ENCODE measurements at places on chromosomes 3 and 15.

- no peak for DNase-seq
Measured at GRCh38 chr3:70078778-70079177, 79.2 kb downstream of the SAMMSON start.

GRCh38 chr3:114308830-114309229 is 15.0 kb downstream of the TIGIT start:
- DNase-seq: no peak

DNA sequence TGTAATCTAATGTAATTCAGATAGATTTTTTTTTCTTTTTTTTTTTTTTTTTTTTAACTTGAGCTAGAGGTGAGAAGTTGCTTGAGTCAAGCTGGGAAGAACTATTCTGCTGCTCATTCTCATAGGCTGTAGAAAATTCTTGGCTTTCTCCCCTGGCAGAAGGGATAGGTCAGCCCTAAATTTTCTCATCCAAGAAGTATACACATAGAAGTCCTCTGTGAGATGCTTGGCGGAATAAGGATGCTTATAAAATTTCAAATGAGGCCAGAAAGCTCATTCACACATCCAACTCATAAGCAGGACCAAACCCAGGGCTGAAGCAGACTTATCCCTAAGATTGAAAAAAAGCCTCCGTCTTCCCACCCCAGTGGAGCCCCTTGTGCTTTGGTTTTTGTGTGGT is 572.5 kb downstream of the SQOR start:
- DNase-seq: no peak

DNA sequence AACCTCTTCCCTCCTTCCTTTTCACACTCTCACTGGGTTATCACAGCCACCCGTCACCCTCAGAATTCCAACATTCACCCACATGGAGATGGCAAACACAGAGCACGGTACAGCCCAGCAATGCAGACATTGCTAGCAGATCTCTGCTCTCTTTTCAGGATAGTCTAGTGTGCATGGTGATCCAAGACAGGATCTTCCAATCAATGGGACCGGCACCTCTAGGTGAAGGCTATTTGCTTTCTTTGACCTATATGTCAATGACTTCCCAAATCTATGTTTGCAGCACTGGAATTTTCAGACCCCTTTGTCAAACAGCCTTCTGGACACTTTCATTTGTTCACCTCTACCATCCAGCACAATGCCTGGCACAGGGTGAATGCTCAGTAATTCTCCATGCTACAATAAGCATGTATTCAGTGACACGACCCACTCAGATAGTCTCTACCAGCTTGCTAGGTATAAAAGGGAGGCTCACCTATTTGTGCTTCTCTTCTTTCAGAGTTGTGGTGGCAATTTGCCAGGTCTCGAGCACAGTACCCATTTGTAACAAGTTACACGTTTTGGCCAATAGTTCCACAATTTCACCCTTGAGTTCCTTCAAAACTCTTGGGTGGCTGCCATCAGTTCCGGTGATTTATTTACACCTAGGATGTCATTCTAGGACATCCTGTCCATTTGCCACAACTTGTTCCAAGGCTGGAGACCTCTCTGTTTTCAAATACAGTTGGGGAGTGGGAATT is 279.1 kb upstream of the ICE2 start:
- no peak for DNase-seq

- DNase-seq: no peak
Measured at GRCh38 chr3:159781867-159782266, 206.8 kb upstream of the IL12A start.

DNA sequence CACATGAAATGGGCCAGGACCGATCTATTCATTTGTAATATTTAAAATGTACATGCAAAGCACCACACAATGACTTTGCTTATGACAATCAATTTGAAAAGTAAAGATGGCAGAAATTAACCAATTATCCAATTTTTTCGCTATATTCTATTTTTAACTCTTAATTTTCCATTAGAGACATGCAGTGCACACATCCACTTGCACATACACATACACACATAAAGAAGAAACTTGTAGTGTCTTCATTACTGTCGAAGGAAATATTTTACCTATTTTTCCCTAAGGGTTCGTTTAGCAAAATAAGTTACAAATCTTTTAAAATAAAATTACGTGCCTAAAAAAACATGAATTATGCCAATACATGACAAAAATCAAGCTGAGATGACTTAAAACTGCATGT is 194.3 kb upstream of the MDFIC2 start:
- no peak for DNase-seq

DNA sequence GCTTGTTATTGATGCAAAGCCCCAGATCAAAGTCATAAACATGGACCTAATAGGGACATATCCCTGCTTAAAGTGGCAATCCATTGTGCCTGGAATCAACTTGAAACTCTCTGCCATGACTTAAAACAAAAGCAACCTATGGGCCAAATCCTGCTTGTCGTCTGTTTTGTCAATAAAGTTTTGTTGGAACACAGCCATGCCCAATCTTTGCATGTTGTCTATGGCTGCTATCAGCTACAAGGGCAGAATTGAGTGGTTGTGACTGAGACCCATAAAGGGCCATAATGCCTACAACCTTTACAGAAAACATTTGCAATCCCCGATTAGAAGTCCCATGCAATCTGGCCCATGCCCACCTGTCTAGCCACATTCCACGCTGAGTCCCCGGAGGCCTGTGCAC is 235.4 kb downstream of the PLCL2 start:
- DNase-seq: no peak

DNA sequence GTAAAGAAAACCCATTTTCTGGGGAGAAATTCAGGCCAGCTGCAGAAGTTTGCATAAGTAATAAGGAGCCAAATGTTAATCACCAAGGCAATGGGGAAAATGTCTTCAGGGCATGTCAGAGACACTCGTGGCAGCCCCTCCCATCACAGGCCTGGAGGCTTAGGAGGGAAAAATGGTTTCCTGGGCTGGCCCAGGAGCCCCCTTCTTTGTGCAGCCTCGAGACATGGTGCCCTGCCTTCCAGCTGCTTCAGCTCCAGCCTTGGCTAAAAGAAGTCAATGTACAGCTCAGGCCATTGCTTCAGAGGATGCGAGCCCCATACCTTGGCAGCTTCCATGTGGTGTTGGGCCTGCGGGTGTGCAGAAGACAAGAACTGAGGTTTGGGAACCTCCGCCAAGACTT is 20.6 kb upstream of the TRIM59 start:
- no peak for DNase-seq

- no peak for DNase-seq
Measured at GRCh38 chr3:100891033-100891432, 102.2 kb downstream of the ABI3BP start.

DNA sequence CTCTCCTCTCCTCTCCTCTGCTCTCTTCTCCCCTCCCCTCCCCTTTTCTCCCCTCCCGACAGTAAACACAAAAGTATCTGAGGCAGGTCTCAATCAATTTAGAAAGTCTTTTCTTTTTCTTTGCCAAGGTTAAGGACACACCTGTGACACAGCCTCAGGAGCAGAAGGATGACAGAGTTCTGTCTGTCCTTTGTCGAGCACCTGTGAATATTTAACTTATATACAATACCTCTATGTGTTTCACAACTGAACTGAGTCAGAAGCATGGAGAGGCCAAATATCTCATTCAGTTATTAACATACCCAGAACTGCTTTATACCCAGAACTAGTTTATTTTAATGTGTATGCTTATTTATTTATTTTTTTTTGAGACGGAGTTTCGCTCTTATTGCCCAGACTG is 81.1 kb upstream of the ROBO1 start:
- DNase-seq: no peak

GRCh38 chr3:120393761-120394160 is 44.6 kb upstream of the LRRC58 start:
- DNase-seq: no peak

- DNase-seq: no peak
Measured at GRCh38 chr3:32842531-32842931, 24.7 kb downstream of the TRIM71 start.

GRCh38 chr3:12027184-12027846 is 23.1 kb downstream of the SYN2 start:
- no peak for DNase-seq

- no peak for DNase-seq
Measured at GRCh38 chr3:158777161-158777873, 24.5 kb upstream of the MFSD1 start.

- DNase-seq: no peak
Measured at GRCh38 chr15:63970621-63971426, 75.5 kb downstream of the DAPK2 start.

- no peak for DNase-seq
Measured at GRCh38 chr15:40695469-40695890, 506 bp downstream of the RAD51 start.

- no peak for DNase-seq
Measured at GRCh38 chr3:153396581-153396980, 234.6 kb downstream of the RAP2B start.

DNA sequence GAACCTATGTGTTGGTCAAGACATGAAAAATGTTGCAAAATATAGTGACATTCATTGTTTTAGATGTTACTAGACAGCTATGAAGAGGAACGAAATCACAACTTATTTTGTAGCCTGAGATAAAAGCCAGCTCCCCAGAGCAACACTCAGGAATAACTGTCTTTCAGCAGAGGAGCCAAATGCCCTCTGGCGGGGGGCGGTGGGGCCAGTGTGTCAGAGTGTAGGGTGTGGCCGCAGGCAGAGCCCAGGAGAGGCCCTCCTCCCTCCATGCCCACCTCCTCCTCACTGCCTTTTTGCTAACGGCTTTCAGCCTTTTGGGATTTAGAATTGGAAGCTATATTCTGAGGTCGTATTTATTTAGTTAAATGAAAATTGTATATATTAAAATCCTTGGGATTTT is 16.9 kb downstream of the APOD start:
- DNase-seq: no peak

- DNase-seq: no peak
Measured at GRCh38 chr3:98567666-98568270, 25.6 kb downstream of the CPOX start.

DNA sequence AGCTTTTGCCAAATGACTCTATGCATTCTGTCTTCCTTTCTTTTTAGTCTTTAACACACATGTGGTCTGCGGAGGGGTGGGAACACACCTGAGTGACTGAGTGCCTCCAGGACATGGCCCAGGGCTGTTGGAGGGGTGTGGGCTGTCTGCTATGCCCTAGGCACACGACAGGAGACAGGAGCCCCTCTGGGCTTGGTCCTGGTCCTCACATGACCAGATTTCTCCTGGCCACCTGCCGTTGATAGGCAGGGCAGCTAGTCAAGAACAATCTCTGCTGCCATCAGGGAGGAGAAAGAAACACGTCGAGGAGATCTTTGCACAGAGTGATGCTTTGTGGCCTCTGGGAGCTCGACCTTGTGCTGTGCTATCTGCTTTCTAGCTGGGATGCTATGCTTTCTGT is 176.6 kb downstream of the KLF13 start:
- no peak for DNase-seq

DNA sequence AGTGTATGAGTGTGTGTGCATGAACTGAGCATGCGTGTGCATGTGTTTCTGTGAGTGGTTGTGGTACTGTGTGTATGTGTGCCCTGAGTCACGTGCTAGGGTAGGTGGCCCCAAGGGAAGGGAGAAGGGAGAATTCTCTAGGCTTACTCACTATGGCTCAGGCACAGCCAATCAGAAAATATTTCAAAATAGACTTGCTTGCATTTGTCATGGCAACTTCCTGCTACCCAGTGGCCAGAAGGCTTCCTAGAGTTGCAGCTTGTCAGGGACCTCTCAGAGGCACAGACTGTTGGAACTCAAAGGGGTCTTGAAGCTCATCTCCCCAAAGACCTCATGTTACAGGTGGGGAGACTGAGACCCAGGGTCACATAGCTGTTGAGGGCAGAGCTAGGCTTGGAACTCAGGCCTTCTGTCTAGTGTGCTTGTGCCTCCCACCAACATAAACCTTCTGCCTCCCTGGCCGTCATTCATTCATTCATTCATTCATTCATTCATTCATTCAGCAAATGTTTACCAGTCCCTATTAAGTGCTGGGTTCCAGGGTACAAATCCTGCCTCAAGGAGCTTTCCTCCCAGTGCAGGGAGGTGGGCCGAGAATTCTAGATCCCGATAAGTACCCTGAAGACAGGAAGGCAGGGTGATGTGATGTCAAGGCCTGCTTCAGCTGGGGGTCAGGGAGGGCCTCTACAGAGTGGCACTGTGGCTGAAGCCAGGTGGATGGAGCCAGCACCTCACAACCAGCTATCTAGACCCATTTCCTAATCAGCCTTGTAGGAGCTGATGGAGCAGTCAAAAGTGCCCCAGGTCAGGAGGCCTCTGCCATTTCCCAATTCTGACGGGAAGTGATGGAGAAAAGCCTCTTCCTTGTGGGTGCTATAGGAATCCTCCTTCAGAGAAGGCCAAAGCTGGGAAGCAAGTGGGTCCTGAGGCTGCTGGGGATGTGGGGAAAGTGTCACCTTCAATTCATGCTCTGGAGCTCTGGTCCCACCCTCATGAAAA is 10.9 kb upstream of the RFT1 start:
- DNase-seq: no peak

GRCh38 chr3:48411041-48411588 is 18.8 kb downstream of the PLXNB1 start:
- DNase-seq: no peak

DNA sequence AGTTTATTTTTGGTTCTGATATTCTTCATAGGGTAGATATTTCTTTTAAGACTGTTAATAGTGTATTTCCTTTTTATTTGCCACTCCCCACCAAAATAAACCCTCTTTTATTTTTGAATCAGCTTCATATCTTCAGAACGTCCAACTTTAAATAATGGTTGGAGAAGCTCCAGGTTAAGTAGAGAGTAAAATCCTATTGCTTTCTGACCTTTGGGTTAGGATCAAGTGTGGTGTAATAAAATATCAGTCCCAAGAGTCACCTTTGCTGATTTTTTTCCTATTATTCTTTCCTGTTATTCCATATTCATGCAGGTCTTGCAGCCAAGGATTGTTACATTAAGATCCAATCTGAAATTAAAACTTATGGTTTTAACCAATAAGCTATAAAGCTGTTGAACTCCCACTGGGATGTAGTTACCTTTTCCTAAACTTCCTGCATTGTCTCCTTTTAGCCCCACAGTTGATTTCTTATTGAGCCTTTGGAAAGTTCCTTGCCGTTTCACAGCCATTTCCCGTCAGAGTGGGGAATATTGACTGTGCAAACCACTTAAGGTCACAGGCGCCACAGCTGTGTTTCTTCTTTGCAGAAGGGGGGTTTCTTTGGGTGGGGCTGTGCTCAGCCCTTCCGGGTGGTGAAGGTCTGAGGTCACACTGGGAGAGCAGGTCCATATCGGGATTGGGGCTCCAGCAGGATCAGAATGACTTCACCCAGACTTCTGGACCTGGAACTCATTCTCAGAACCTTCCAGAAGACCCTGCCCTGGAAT is 287.3 kb upstream of the CTDSPL start:
- no peak for DNase-seq

- no peak for DNase-seq
Measured at GRCh38 chr3:177946936-177947335, 589.3 kb upstream of the KCNMB2 start.

DNA sequence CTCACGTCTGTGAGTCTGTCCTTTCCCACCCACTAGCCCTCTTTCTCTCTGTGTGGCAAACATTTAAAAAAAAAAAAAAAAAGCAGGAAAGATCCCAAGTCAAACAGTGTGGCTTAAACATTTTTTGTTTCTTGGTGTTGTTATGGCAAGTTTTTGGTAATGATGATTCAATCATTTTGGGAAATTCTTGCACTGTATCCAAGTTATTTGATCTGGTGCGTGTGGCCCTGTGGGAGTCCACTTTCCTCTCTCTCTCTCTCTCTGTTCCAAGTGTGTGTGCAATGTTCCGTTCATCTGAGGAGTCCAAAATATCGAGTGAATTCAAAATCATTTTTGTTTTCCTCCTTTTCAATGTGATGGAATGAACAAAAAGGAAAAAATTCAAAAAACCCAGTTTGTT is 97.7 kb downstream of the GAP43 start:
- no peak for DNase-seq

All from heart right ventricle (tissue), 16 donors.